NCI-H1417 (cell line): ENCODE measurements at places on chromosomes 5 and 9.

DNA sequence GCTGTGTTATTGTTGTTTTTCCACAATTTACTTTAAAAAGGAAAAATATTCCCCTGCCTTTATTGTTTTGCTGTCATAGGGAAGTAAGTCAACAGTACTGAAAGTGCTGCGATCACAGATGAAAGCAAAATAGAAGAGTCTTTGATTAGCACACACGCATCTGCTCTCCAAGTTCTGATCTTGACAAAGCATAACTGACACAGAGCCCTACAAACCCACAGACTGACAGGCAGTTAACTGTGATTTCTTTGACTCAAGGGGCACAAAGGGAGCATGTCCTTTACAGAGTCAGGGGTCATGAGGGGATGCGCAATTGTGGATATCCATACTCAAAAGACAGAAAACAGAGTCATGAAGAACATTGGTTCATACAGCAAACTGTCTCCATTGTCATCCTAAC lies 123.7 kb downstream of the SNCAIP start:
- DNase-seq: no peak

DNA sequence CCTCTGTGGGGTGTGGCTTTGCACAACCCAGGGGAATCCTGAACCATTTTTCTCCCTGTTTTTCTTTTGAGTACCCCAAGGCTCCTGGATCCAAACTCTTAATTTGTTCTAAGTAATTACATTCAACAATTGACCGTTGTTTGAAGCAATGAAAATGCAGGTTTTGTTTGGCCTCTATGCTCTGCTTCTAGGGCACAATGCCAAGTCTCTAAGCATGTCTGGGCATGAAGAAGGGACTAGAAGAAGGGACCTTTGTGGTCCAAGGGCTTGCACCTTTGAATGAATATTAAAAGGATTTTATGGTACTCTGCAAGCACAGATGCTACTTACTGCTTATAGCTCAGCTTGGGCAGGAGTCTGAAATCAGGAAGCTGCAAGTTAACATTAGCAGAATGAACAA lies 6.6 kb upstream of the ENC1 start:
- peak; percentile 74 for DNase-seq

GRCh38 chr5:180315762-180316212 lies 23.9 kb upstream of the MAPK9 start:
- peak; percentile 19 for DNase-seq

DNA sequence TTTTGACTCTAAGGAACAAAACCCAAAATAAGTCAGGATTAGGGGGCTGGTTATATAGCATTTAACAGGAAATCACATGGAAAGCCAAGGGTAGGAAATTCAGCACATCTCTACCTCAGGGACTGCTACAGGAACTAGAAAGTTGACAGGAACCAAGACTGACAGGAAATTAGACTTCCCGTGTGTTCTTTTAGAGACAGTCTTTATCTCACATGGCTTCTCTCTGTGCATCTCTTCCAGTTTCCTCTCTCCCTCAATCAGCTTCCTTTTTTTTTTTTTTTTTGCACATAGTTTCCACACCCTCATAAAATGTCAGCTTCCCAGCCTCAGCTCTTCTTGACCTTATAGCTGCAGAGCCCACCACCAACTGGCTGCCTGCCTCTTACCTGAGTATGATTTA lies 4.8 kb downstream of the RECK start:
- DNase-seq: no peak

DNA sequence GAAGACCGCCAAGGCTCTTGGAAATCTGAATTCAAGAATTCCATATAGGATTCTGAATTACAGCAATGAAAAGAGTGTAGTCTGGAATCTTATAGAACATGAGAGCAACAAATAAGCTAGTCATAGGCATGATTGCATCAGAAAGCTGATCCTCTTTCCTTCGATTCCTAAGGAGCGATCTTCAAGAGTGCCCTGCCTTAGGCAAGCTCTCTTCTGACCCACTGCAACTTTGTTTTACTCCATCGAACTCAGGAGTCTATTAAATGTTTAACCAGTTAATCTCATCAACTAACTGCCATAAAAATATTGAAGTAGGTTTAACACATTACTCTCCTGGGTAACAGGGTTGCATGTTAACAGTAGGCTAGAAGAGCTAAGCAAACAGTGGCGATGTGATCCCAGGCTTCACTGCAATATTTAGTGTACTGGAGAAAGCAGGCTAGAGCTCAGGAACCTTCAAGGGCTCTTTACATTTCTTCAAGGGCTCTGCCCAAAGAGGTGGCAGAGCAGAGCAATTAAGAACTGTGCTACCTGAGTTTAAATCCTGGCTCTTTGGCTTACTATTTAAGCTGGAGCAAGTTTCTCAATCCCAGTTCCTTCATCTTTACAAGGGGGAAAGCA lies 146.3 kb downstream of the RORB start:
- no peak for DNase-seq

- DNase-seq: peak; percentile 47
Observed at GRCh38 chr5:148897842-148898241, 71.4 kb downstream of the ADRB2 start.

DNA sequence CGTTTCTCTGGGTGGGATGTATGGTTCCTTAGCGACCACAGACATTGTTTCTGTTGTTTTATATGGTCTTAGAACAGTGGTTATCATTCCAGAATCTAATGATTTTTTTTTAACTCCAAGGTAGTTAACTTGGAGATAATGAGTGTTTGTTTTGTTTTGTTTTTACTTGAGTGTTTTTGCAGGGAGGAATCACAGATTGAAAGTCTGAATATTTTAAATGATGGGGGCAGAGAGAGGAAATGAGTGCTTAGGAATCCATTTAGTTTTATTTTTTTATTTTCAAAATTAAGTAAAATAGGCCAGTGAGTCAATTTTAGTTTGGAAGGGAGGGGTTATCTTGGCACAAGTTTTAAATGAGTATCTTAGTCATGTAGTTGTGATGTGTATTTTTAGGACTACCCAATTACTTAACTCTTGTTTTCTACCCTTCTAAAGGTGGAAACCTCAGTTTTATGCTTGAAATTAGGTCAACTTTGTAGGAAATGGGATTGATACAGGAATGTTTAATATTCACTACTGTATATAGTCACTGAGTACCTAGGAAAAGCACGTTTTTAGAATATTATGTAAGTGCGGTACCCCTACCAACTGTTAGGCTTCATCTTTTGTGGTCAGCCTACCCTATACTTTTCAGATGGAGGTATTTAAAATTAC lies 2.0 kb downstream of the UBE2R2 start:
- no peak for DNase-seq

DNA sequence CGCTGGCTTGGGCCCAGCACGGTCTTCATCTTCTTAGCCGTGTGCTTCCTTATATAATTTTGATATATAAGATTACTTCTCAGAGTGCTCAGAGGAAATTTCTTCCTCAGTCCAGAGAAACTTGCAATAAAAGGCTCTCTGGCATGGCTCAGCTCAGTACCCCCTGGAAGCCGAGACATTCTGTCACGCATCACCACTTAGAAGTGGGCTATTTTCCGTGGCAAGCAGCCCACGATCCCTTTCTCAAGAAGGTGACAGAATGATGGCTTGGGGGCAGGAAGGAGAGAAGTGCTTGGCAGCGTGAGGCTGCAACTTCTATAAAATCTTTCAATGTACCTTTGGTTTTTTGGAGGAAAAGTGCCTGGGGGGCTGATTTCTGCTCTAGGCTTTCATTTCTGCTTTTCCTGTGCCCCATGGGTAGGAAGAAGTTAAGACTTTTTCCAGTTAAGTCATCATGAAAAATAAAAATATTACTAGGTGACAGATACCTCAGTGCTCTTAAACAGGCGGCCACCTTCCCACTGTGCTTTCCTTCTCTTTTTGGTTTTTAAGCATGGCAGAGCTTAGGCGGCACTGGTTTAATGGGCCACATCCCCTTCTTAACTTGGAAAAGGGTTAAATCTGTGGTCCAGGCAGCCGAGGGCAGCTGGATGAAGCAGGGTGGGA lies 104.6 kb downstream of the MVB12B start:
- DNase-seq: no peak

DNA sequence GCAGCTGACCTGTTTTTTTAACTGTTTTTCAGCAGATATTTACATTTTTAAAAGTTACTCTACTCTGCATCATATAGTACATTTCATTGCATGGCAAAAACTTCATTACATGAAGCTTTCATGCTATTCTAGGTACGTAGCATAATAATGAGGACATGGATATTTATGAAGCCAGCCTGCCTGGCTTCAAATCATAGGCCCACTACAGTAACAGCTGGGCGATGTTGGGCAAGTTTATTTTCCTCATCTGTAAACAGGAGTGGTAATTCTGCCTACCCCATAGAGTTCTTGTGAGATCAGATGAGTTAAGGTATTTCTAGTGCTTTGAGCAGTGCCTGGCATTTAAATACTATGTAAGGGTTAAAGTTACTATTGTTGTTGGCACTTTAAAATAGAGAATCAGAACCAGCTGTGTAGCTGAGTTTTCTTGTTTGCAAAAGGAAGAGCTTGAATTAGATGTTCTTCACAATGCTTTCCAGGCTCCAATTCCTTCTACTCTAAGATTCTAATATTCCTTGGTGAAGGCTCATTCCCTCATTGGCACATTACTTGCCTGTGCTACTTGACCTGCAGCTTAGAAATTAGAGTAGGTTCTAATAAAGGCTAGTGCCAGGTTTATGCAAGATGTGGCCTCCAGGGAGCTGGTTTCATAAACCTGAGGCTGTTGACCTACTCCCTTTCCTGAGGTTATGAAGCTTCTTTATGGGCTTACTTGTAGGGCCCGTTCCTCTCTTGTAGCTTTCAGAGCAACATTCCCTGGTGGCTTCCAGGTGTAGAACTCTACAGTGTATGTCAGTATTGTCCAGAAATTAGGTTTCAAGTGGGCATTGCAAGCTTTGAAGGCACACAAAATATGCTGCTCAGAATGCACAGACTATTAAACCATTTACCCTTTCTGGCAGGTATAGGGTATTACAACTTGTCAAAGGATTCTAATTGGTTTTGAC lies 14.5 kb downstream of the ANP32B start:
- DNase-seq: no peak

GRCh38 chr9:31119890-31120454 lies 1264.5 kb upstream of the ACO1 start:
- no peak for DNase-seq
